ENCODE measurements at places on chromosomes 3 and 15.
A peak's percentile ranks its signal among the peaks of the same experiment; 100 is the strongest.

- no peak for DNase-seq
Measured at GRCh38 chr3:25423780-25424588, 4.1 kb upstream of the RARB start.

DNA sequence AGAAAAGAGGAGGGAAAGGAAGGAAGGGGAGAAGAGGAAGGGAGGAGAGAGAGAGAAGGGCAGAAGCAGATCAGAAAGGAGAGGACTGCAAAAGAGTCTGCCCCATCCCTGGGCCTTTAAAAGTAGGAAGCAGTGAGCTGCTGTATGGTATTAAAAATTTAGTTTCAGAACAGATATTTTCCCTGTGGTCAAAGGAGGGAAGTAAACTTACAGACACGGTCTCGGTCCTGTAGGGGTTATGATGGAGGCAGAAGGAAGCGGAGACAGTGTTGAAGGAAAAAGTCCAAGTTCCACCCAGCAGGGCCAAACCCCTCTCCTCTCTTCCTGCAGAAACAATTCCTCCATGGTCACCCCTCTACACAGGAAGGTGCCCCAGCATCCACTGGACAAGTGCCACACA, 122.0 kb upstream of the PROK2 start:
- no peak for DNase-seq

DNA sequence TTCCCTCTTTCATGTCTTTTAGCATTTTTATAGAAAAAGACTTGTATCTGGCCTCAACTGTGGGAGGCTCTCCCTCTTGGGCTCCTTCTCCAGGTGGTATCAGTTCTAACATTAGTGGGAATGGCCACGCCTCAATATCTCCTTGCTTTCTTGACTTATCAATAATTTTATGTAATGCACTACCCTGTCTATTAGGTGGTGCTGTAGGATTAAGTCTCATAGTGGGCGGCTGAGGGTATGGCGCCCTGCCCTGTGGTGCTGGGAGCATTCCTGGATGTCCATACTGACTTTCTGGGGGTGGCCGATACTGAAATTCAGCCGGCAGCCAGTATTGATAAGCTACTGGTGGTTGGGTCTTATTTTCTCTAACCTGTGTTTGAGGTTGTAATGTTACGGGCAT, 8.7 kb upstream of the RPUSD3 start:
- no peak for DNase-seq

DNA sequence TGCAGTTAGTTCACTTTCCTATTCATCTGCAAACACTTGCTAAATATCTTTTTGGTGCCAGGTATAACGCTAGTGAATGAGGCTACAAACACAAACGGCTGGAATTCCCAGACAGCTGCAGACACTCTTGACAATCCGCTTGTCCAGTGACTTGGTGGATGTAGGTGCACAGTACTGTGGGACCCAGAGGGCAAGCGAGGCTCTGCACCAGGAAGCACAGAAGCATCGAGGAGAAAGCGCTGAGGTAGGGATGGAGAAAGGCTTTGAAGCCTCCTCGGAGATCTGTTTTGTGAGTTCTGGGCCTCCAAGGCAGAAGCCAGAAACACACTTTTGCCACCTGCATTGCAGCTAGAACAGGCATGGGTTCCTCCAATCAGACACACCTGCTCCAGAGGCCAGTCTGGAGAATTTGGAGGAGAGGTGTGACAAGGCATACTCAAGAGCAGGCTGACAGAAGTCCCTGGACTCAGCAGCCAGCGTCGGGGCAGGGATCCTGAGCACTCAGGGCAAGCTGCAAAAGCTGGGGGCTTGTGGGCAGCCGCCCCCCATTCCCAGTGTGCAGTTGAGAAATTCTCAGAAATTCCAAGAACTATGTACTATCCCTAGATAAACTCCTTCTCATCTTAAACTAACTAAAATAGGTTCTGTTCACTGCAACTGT, 232.5 kb downstream of the OCA2 start:
- DNase-seq: no peak

DNA sequence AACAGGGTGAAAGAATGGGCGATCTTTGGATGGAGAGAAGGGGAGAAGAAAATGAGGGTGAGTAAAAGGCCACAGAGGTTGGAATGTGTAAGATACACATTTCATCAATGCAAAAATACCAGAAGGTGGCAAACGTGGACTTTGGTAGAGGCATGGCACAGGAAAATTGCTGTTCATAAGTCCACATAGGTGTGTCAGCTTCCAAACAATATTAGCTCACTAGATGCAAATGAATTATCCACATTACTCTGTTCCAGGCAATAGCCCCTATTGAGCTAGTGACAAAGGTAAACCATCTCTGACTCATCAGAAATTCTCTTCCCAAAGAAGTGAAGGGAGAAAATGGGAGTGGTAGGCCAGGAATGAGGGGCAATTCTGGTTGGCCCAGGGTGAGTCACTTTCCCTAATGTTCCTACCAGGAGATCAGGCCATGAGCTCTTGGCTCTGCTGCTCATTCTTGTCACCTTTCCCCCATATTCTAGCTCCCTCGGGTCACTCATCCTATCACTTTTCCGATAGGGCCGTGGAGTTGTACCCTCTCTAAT, 19.9 kb downstream of the ACKR2 start:
- no peak for DNase-seq

- no peak for DNase-seq
Measured at GRCh38 chr3:53821631-53822121, 24.5 kb downstream of the CHDH start.

DNA sequence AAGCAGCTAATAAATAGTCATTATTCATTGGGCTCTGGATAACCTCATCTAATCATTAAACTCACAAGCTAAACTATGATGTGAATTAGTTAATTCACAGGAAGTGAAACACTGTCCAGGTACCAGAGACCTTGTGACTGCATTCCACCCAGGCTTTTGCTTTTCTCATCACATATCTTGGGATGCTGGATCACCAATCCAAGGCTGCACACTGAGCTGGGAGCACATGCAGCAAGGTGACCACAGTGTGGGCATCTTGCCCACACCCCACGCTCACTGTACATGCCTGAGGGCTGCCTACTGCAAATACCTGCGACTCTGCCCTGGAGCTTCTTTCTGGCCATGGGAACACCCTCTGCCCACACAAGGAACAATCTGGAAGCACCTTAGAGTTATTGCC, 40.6 kb upstream of the TNFAIP8L3 start:
- no peak for DNase-seq

- no peak for DNase-seq
Measured at GRCh38 chr3:113454630-113455029, 13.3 kb upstream of the CFAP44 start.

- no peak for DNase-seq
Measured at GRCh38 chr3:167762296-167762695, 26.8 kb downstream of the SERPINI1 start.

GRCh38 chr3:45124352-45124751, 21.8 kb downstream of the CDCP1 start:
- DNase-seq: no peak

DNA sequence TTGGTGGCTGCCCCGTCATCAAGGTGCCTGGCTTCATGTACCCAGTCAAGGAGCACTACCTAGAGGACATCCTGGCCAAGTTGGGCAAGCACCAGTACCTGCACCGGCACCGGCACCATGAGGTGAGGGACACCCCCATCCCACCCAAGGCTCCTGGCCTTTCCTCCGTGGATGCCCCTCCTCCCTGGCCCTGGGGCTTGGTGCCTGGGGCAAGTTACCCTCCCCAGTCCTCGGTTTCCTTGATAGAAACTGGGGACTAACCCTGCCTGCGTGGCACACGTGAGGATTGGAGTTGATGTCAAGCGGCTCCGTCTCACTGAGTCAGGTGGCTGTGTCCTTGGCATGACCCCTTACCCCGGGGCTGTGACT, 43.9 kb downstream of the DHX30 start:
- DNase-seq: no peak

DNA sequence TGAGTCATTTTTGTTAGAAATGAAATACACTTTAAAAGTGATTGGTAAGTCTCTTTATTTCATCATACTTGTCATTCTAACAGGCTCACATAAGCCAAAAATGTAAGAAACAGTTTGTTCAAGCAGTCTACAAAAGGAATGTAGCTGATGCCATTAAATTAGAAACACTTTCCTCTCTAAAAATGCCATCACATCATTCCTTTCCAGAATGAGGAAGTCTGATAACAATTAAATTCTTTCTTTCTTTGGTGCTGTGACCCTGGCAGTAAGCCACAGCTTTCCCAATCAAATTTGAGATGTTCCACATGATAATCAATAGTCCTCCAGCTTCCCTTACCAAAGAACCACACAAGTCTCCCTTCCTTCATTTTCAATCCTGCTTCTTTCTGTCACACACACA, 9.4 kb upstream of the P2RY1 start:
- no peak for DNase-seq

GRCh38 chr3:160638184-160638583, 38.8 kb upstream of the ARL14 start:
- DNase-seq: no peak

DNA sequence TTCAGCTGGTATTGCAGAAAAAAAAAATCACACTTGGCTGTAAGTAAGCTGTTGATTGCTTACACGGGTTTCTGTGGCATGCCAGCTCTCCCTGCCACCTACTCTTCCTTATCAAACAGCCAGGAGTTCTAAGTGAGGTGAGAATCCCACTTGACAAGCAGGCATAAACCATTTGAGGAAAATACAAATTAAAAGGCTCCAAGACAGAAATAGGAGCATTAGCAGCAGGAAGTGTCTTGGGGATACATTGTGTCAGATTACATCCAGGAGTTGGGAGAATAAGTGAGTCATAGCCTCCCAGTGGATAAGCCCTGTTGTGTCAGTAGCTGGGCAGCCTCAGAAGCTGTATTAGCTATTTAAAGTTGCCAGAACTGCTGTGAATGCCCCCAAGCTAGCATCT, 256.0 kb downstream of the CNTN4 start:
- no peak for DNase-seq

DNA sequence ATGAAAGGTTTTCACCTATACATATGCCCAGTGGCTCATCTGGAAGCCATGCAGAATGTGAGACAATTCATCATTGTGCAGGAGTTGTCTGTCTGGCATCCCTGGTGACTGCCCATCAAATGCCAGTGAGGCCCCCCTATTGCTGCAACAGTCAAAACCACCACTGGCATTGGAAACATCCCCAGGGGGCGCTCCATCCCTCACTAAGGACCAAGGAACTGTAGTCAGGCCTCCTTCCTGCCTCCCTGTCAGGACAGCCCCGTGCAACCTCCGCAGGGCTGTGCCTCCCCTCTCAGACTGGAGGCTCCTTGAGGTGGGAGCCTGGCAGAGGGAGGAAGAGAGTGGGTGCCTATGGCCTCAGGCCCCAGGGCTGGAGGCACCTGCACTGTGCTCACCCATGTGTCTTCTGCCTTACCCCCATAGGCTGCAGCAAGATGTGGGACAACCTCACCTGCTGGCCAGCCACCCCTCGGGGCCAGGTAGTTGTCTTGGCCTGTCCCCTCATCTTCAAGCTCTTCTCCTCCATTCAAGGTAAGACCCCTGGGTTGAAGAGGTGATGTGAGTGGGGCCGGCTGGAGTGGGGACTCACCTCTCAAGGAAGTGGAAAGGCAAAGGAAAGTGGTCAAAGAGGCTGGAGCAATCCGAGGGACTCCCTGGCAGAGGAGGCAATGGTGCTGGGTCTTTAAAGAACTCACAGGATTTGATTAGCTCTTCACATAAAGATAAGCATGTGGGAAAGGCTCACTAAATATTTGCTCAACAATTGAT, 16.5 kb downstream of the VIPR1 start:
- peak; percentile 28 for DNase-seq

GRCh38 chr15:89693696-89694095, 3.1 kb downstream of the WDR93 start:
- DNase-seq: no peak

GRCh38 chr3:52827866-52828376, 2.6 kb downstream of the ITIH4 start:
- DNase-seq: no peak

DNA sequence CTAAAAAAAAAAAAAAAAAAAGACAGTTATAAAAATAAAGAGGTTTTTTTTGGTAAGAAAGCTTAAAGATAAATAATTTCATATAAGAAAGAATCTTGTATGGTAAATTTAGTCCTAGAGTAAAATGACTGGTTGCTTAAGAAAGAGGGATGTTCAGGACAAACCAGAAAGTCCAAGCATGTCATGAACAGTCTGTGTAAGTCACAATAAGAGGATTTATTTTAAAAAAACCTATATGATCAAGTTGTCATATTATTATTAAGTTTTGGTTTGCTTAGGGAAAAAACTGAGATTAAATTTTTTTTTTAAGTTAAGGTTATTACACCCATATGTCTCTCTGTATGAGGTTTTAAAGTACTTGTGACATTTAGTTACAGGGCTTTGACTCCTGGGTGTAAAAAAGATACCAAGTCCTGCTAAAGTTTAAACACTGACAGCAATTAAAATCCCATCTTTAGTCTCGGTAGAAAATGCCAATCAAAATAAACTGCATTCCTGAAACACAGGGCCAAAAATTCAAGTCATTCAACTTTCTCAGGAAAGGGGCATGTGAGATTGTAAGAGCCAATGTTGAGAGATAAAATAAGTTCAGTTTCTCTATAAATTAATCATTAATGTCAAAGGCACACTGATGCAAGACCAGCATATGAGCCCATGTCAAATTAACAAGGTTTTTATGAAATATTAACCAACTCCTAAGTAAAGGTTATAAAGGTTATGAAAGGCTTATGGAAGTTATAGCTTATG, 8.5 kb upstream of the BDH1 start:
- DNase-seq: no peak

DNA sequence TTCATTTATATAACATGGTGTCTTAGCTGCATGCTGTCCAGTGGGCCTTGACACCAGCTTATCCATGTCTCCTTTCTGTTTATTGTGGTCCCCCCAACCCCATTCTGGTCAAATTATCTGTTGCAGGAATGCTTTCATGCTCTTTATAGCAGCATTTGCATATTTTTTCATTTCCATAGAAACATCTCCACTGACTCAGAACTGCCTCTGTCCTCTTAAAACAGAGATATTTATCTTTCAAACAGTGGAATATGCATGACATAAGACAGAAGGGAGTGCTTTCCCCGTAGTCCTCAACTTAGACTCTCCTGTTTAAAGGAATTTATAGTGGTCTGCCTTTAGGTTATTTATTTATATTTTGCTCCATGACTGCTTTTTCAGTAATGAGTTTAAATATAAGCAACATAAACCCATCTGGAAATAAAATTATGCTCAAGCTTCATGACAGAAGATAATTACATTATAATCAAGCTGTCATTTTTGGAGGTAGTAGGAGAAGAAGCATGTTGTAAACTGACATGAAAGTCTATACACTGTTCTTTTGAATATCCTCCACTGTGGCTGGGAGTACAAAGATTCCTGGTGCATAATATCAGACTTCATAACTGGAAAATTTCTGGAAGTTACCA, 179.5 kb upstream of the CD96 start:
- DNase-seq: no peak

DNA sequence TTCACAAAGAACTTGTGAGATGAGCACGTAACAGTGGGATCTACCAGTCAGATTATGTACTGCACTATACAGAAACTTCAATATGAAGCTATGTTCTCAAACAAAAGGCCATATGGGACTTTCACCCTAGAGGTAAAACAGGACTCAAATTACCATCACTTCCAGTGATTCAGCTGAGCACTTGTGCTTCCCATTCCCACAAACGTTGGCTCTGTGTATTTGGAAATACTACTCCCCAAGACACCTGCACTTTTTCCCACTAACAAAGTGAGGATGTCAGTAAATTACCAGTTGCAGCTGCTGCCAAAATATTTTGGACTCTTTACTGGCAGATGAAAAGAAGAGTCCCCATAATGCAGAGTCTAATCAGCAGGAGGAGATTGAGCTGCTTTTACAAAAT, 1570.1 kb downstream of the SI start:
- DNase-seq: no peak

All from effector CD8-positive, alpha-beta T cell (primary cell).